GM12865 (cell line): ENCODE measurements at places on chromosomes 3 and 15.

DNA sequence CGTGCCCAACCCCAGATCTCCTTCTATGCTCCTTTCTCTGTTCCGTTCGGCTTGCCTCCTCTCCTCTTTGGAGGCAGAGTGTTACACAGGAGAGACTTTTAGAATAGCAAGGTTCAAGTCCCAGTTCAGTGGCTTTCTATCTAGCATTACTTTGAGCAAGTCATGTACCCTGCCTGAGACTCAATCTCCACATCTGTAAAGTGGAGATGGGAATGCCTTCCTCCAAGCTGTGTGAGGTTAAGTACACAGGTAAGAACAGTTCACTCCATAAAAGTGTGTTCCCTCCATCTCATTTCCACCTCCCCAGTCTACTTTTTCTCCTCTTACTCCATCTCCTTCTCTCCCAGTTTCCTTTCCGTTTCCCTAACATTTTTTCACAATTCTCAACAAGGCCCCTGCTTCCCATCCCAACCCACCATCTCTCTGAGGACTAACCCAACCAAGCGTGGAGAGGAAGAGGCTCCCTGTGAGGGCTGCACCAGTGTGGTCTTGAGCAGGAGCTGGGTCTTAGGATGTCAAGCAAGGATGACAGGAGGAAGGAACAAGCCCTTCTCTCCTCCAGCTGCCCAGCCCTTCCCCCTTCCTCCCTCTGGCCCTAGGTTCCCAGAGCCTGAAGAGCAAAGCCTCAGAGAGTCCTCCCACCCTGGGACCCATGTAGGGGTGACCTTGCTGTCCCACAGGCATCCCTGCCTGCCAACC, 6.4 kb downstream of the ATP8B4 start:
- no peak for DNase-seq

DNA sequence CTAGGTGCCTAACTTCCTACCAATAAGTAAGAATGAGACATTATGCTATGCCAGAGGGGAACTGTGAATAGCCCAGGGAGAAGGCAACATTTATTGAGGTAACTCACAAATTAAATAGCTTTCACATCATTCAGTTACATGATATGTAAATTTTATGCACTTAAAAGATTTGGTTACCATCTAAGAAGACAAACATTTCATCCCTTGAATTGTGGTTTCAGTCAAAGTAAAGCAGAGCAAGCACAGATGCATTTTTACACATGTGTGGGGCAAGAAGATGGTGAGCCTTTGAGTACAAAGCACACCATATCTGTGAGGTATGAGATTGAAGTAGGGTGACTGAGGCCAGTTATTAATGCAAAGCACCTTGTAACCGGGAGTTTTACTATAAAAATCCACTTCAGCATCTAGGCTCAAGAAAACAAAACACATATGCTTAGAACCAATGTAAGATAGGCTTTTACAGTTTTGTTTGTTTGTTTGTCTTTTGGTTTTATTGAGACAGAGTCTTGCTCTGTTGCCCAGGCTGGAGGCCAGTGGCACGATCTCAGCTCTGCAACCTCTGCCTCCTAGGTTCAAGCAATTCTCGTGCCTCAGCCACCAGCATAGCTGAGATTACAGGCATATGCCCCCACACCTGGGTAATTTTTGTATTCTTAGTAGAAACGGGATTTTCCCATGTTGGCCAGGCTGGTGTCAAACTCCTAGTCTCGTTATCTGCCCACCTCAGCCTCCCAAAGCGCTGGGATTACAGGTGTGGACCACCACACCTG, 3.5 kb downstream of the PLSCR2 start:
- DNase-seq: no peak

- no peak for DNase-seq
These were observed 16.4 kb downstream of the PXYLP1 start for GRCh38 chr3:141248064-141248463.

DNA sequence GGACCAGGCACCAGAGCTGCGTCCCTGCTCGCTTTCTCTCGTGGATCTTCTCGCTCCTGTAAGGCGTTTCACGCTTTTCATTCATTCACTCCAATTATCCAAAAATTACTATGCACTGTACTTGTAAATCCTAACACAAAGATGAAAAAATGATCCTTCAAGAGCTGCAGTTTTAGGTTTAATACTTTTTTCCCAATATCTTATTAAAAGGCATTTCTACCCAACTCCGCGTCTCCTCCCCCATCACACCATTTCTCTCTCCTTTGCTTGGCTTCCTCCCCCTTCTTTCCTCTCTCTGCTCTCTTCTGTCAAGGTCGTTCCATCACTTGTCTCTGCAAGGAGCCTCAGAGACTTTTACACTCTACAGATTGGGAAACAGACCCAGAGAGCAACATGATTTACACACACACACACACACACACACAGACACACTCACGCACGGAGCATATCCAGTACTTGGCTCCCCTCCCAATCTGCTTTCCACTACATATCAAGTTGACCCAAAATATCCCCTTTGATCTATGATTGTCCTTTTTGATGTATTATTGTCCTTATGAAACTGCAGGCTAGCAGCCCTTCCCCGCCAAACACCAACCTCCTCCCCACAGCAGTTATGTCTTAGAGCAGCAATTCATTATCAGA, 479 bp upstream of the CLDN1 start:
- no peak for DNase-seq

- DNase-seq: peak; percentile 26
These were observed 1.2 kb upstream of the DAZL start for GRCh38 chr3:16606398-16606797.

GRCh38 chr3:157573281-157573680, 70.1 kb upstream of the VEPH1 start:
- no peak for DNase-seq
